ENCODE measurements at places on chromosomes 12 and 14.

DNA sequence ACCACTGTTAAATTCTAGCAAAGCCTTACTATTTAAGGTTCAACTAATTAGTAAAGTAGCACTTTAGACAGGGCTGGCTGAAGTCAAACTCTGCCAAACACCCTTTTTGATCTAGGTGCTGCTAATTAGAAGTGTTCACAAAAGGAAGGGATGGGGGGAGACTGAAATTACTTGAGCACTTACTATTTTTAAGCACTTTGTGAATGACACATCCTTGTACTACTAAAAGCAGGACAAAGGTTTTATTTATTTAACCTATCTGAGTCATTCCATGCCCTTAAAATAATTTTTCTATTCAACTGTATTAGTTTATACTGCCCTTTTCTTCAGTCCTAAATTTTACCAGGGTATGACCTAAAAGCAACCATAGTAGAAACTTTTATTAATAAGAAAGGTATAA lies 20.1 kb downstream of the MBIP start:
- H3K36me3 ChIP-seq: peaks cover 67% of the 10 kb centered on the region
- no peak overlapping the region for H3K4me3 ChIP-seq

DNA sequence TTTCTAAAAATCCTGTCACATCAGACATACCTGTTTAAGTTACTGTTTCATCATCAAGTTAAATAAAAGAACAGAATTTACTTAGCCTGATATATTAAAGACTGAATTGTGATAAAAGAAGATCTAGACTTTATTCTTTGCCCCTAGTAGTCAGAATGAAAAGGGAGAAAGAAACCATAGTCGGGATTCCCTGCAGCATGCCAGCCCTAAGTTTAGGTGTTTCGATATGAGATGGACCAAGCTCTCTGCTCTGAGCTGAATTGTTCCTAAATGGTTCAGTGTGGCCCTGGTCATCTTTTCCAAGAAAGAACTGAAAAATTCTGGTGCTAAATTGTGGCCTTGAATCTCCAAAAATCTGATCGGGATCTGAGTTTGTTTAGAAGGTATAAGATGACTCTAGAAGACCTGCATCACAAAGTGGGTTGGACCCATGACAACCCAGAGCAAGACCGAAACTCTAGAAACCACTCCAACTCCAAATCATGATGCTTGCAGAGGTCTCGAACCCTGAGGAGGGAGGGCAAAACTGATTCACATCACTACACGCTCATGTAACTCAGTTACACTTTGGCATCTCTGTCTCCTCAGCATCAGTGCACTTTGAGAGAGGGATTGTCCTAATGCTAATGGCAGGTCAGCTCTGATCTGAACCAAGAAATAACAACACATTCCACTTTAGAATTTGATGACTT lies 15.7 kb downstream of the PTGER2 start:
- DNase-seq: no peak
- no peaks in the 10 kb centered on the region for H3K27me3 ChIP-seq
- no peaks in the 10 kb centered on the region for H3K36me3 ChIP-seq
- H3K27ac ChIP-seq: no peak overlapping the region
- peaks cover 11% of the 10 kb centered on the region for H3K4me1 ChIP-seq

DNA sequence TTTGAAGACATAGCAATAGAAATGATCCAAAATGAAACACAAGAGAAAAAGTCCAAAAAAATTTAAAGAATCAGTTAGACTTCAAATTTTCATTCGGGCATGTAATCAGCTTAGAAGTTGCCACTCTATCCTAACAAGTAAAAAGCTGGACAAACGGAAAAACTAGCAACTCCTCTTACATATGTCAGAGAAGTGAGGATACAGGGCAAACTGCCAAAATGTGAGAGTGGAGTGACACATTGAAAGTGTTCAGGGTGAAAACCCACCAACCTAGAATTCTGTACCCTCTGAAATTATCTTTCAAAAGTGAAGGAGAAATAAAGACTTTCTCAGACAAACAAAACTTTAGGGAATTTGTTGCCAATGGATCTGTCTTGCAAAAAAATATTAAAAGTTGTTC lies 42.0 kb upstream of the CHPT1 start:
- H3K36me3 ChIP-seq: no peaks in the 10 kb centered on the region
- no peaks in the 10 kb centered on the region for H3K4me1 ChIP-seq
- H3K27me3 ChIP-seq: no peaks in the 10 kb centered on the region
- DNase-seq: no peak

- H3K4me3 ChIP-seq: no peak overlapping the region
- no peaks in the 10 kb centered on the region for H3K27me3 ChIP-seq
- DNase-seq: no peak
- peaks cover 13% of the 10 kb centered on the region for H3K4me1 ChIP-seq
- H3K36me3 ChIP-seq: no peaks in the 10 kb centered on the region
Observed at GRCh38 chr12:27616356-27617142, 79.7 kb upstream of the REP15 start.

DNA sequence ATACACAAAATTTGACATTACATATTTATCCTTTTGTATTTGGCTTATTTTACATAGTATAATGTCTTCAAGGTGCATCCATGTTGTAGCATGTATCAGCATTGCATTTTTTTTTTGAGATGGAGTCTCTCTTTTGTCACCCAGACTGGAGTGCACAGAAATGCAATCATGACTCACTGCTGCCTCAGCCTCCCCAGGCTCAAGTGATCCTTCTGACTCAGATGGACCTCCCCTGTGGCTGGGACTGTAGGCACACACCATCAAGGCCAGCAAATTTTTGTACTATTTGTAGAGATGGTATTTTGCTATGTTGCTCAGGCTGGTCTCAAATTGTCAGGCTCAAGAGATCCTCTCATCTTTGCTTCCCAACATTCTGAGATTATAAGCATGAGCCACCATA lies 214.4 kb upstream of the ALG10B start:
- no peak overlapping the region for H3K4me3 ChIP-seq
- no peaks in the 10 kb centered on the region for H3K27me3 ChIP-seq
- DNase-seq: no peak
- no peak overlapping the region for H3K27ac ChIP-seq
- H3K36me3 ChIP-seq: no peaks in the 10 kb centered on the region

All from suprapubic skin (tissue), 4 donors.